ENCODE measurements at places on chromosomes 5 and 9.

DNA sequence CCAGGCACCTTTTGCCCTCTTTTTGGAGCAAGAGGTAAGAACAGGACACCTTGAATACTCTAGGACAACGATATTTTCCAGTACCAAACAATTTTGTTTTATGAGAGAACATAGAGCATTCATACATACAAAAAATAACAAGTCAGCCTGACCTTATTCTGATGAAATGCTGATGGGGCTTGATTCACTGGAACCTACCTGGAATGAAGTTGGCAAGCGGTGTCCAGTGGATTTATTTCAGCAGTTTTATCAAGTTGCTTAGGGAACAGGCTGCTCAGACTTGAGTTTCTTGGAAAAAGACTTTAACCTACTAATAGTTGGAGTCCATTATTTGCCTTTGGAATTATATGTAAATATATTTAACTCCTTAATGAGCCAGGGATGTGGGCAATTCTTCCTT is 322.0 kb downstream of the ARRDC3 start:
- no peak for DNase-seq

- peak; percentile 19 for DNase-seq
These were observed 31.8 kb downstream of the SEC61B start for GRCh38 chr9:99253772-99254431.

- DNase-seq, result no peak
These were observed 593.7 kb downstream of the IRX1 start for GRCh38 chr5:4189317-4189716.

DNA sequence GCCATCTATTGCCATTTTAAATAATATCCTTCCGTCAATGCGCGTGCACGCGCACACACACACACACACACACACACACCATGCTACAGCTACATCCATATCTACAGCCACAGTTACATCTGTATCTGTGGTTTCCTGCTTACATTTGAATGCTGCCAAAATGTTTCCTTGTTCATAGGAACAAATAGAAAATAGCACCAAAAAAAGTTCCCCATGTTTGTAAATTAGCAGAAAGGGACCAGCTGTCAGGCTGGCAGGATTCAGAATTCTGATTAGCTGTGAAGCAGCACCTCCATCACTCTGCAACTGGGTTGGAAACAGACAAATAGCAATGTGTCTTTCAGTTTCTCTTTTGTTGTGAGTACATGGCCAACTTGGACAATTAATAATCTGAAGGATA is 601.5 kb downstream of the IRX1 start:
- DNase-seq, result no peak

DNA sequence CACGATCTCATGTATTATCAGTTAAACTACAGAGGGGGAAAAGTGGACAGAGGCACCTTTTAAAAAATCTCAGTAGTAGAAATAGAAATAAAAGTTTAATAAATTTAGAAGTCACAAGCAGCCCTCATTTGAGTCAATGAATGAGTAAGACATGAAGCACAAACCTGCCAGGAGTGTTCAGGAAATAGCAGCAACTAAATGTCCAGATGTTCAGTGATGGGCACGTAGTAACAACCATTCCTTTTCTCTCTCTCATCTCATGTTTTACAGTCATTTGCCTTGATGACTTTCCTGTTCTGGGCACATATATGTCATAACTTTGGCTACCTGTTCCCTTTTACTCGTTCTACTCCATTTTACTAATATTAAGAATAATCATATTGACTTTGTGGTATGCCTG is 17.7 kb downstream of the ISOC1 start:
- DNase-seq, result peak; percentile 61

DNA sequence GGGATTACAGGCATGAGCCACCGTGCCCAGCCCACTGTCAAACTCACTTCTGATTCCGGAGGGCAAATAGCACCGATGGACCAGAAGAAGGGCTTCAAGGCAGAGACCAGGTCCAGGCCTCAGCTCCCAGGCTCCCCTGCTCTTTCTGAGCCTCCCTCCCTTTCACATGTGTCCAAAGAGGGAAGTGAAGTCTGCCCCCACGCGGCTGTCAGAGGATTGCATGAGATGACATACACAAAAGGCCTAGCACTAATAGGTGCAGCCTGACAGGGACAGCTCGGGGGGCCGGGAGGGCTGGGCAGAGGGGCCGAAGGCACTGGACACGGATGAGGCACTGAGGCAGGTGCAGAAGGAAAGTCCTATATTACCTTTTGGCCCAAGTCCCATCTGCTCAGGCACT is 16.1 kb downstream of the FBP1 start:
- DNase-seq, result no peak

- no peak for DNase-seq
These were observed 6.6 kb upstream of the ERMP1 start for GRCh38 chr9:5839572-5839902.

- DNase-seq, result no peak
These were observed 59.4 kb upstream of the CTXN3 start for GRCh38 chr5:127589309-127590030.

DNA sequence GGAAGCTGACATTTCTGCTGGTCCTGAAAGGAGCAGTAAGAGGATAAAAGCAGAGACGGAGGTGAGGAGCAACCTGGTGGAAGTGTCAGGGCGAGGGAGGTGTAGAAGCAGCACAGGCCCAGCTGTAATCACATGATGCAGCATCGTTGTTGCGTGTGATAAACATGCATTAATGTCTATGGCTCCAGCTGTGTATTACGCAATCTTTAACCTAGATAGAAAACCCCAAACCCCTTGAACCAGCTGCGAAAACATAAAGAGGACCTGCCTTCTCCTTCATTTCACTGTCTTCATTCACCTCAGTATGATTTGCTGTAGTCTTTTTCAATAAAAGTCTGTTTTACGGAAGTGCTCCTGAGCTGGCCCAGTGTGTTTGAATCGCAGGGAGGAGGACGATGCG is 162.9 kb downstream of the NTRK2 start:
- DNase-seq, result no peak
